ENCODE measurements at places on chromosomes 2 and 18.

DNA sequence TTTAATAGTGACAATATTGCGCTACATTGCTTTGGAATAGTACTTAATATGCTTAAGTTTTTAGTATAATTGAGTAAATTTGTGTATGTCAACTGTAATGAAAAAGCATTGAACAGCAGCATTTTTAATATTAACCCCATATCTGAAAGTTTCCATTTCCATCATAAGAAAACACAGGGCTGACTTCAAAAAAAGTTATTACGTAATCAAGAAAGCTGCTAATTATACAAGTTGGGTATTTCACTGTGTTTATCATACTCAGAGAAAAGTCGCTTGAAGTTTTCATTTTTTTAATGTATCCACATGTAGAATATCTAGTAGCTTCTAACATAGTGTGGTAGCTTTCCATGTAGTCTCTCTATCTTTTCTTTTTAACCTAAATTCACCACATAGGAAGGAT, 146.5 kb downstream of the PKP4 start:
- no peak for DNase-seq

DNA sequence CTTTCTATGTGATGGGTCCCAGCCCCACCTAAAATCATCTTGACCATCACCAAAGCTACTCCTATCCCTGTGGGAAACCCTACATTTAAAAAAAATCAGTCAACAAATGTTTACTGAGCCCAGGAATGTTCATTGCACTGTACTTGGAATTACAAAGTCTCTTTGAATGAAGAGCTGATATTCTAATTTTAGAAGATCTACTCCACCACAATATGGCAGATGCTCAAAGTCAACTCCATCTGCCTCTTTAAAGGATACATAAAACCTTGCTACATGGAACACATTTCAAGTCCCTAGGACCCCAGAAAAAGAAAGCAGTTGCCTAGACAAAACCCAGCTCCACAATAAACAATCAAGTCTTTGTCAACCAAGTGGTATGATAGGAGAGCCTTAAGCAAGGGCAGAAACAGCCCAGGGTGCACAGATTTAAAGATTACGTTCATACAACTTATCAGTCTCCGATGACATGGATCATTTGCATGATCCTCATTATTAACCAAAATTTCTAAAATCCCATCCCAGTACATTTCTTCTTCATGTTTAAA, 234.3 kb upstream of the ACVR2A start:
- DNase-seq = no peak

DNA sequence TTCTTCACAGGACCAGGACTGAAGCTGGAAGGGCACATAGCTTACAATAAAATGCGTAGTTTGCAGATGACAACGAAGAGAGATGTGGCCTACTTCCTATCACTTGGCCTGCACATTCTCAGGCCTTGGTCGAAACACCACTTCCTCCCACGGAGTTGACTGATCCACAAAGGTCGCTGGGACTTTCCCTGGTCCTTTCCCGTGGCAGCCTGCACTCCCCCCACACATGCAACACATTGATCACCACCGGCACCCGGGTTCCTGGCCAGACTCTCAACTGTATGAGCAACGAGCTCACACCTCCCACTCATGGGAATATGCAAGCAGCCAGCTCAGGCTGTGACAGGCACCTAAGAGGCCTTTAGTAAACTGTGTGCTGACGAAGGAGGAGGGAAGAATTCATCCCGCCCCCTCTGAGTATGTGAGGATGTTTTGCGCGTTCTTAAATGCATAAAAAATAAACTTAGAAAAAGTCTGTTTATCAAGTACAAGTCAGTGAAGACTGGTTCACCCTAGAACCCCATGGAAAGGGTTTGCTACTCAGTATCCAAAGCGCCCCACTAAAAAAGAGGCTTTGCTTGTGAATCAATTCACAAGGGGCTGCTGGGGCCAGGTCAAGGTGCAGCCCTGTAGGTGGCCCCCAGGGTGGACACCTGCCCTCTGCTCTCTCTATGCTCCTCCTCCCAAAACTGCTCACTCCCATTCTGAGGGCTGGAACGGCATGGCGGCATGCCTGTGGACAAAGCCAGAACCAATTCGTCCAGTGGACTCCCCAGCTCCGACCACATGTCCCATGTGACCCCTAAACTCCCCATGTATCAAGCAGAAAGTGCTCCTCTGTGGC, 154.3 kb downstream of the EIPR1 start:
- no peak for DNase-seq

DNA sequence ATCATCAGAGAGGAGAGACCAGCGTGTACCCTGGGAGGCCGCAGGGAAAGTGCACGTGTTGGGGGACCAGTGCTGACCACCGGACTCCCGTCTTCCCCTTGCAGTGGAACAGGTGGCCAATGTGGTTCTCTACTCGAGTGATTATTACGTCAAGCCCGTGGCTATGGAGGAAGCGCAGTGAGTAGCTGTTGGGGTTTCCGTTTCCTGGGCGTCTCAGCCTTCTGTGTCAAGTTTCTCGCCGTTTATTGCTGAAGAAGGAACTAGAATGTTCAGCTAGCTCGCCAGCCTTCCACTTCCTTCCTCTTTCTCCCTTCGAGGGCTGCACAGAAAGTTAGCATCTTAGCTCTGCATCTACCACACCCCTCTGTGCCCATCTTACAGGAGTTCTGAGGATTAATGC, 22.8 kb upstream of the DGKD start:
- DNase-seq = no peak

- DNase-seq = peak; percentile 46
Observed at GRCh38 chr2:127106457-127106990, 430 bp downstream of the BIN1 start.

- DNase-seq = no peak
Observed at GRCh38 chr2:54878182-54878581, 154.7 kb downstream of the EML6 start.

DNA sequence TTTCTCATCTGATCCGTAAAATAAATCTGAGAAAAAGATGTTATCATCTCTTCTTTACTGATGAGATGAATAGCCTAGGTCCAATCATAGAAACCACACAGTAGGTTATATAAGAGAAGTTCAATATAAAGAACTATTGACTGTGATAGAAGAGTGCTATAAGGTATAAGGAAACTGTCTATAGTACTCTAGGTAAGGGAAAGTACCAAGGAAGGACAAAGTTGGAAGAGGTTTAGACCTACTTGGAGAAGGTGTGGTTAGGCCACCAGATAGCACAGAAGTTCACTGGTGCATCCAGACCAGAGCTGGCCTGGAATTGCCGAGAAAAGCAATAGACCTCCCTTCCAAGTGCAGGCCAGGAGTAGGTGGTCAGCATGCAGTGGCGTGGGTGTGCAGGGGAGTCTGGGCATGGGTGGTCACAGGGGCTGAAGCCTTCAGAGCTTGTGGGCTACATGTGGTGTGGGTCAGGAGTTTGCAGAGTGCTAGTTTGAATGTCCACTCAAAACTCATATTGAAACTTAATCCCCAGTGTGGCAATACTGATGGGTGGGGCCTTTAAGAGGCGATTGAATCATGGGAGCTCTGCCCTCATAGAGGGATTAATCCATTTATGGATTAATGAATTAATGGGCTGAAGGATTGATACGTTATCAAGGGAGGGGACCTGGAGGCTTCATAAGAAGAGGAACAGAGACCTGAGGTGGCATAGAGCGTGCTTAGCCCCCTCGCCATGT, 86.3 kb downstream of the ALPK2 start:
- DNase-seq = no peak

- DNase-seq = no peak
Observed at GRCh38 chr18:23967321-23968089, 47.0 kb upstream of the TTC39C start.

GRCh38 chr2:22189893-22190480, 1066.2 kb downstream of the TDRD15 start:
- DNase-seq = no peak

DNA sequence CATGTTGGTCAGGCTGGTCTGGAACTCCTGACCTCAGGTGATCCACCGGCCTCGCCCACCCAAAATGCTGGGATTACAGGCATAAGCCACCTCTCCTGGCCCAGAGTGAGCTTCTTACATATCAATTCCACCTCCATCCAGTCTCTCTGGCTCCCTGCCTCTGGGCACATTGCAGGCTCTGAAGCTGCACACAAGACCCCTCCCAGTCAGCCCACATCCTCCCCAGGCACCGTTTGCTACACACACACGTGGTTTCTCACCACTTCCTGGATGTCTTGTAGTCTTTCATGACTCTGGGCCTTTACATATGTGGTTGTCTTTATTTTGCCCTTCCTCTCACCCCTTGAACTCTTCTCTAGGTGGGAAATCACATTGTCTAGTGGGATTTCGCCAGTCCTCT, 64.0 kb upstream of the CABLES1 start:
- DNase-seq = no peak

All from foreskin keratinocyte (primary cell).